ENCODE measurements at places on chromosomes 6 and 20.

DNA sequence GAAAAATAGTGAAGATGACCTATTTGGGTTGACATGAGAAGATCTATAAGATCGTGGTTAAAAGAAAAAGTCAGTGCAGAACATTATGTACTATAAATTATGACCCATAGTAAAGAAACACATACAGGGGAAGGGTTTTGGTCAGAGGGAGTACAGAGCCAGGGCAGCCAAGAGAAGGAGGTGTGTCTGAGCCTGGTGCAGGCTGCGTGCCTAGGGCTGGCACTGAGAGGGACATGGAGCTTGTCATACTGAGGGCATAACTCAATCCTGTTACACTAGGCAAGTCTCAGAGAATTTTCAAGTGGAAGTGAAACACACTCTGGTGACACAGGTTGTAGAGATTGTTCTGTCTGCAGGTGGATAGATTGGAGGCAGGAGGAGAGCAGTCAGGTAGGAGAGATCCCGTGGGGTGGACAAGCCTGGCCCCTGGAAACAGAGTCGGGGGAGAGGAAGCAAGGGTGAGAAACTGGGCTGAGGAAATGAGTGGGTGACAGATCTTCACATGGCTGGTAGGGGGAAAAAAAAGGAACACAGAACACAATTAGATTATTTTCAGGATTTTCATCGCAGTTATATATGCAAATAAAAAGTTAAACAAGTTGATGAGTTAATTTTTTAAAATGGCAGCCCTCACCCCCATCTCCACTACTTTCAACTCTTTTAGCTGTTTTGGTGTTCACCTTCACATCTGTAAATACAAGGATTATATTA lies 18.5 kb upstream of the RNF39 start:
- DNase-seq: no peak

GRCh38 chr20:2599288-2600006 lies 53.0 kb upstream of the NOP56 start:
- DNase-seq: no peak

DNA sequence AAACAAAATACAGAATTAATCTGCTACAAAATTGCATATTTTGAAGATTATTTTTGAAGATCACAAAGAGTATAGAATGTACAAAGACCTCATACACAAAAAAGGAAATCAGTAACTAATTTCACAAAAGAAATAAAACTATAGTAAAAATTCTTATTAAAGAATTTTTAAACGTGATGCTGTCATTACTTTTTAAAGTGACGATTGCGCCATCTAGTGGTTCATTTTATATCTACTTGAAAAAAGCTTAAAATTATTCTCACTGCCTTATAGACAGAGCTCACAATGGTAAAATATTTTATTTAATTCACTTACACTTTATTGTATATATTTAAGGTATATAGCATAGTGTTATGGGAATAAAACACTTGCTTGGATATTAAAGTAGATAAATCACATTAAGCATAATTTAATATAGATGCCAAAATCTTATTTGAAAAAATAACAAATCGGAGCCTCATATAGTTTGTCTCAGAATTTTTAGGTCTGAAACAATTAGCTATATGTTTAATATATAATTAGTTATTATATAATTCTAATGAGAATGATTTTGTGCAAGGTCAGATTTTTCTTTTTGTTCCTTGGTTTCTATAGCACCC lies 128.8 kb downstream of the PHF3 start:
- peak; percentile 10 for DNase-seq

- no peak for DNase-seq
Measured at GRCh38 chr20:51237278-51237677, 214.4 kb upstream of the KCNG1 start.

DNA sequence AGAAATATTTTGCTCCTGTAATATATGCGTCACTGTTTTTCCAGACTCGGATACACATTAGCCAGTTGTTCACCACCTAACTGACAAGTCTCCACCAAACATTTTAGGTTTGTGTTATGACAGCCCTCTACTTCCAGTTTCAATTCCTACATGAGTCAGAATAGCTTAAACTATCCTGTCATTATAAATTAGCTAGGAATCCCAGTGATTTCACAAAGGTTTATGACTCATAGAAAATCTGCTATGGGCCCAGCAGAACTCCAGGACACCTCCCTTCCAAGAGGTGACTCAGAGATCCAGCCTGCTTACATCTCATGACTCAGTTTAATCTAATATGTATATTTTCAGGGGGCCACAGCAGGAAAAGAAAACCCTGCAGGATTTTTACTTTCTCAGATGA lies 17.4 kb upstream of the PLCB4 start:
- DNase-seq: peak; percentile 30

DNA sequence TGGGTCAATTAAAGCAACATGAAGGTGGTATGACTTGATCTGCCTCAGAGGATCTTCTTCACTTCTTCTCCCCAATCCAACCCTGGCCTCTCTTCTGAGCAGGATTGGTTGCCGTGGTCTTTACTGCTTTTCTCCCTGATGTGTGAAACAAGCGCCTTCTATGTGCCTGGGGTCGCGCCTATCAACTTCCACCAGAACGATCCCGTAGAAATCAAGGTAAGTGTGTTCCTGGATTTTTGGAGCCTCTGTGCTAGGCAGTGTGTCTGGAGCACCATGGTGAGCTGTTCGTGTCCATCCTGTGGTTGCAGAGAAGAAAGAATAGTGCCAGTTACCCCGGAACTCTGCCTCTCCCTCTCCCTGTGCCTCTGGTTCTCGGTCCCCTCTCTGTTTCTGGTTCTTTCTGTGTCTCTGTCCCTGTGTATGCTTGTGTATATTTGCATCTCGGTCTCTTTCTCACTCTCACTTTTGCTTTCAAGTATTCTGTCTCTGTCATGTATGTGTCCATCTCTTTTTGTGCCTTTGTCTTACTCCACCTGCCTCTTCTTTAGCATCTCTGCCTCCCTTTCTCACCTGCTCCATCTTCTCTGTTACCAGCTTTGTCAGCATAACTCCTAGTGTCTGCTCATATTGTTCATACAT lies 23.5 kb downstream of the TM9SF4 start:
- no peak for DNase-seq

DNA sequence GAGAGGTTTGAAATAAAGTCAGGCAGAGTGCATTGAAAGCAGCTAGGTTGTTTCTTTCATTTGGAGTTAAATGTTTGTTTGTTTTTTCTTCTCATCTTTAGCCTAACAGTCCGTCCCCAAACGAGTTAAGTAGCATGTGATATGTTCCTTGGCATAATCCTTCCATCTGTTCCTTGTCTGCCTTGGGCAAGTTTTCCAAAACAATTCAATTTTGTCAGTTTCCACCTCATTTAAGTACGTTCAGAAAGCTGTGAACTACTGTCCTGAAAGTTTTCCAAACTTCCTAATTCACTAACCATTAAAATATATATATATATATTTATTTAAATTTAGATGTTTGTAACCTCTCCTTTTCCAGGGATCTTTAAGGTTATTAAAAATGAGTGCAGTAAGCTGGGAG lies 61.8 kb upstream of the HDAC2 start:
- DNase-seq: no peak

All from Panc1 (cell line).